T-cell (primary cell): ENCODE measurements at places on chromosomes 4 and X. TPM values are rescaled to one million over a fixed set of nuclear protein-coding genes. Genes with fewer than 3 reads are reported as not detected.

The SUPT20HL2 gene
- not detected for total RNA-seq

DNA sequence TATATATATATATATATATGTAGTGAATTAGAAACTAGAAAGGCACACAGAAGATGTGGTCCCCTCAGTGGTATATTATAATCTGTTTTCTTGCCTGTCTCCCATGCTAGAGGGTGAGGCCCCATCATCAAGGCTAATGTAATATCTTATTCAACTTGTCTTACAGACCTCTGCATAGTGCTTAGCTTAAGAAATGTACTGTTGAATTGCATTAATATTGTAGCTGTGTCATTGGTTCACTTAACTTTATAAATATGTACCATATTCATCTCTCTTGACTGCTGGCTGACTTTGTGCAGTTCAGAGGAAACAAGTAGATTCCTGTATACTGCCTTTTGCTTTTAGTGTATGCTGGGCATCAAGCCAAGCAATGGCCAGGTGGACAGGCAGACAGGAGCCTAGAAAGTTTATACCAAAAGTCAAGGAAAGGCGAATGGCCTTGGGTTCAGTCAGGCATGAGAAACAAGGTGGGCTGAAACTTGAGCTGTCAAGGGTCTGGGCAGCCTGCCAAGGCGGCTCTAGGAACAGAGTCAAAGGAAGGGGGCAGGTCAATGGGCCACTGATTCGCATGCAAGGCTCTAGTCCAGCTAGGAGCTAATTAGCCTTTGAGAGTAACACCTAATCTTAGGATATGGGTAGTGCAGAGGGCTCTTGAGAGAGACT lies 78.8 kb upstream of the LEF1 start:
- H3K27ac ChIP-seq = no peak overlapping the region
- H3K36me3 ChIP-seq = no peaks in the 10 kb centered on the region
- no peak overlapping the region for H3K4me3 ChIP-seq
- no peak for DNase-seq
- H3K4me1 ChIP-seq = peaks cover 2% of the 10 kb centered on the region

- H3K36me3 ChIP-seq = no peaks in the 10 kb centered on the region
- DNase-seq = no peak
- no peaks in the 10 kb centered on the region for H3K4me1 ChIP-seq
- no peaks in the 10 kb centered on the region for H3K27me3 ChIP-seq
- H3K4me3 ChIP-seq = no peak overlapping the region
Measured at GRCh38 chr4:33650036-33650435, 2594.3 kb downstream of the ARAP2 start.

DNA sequence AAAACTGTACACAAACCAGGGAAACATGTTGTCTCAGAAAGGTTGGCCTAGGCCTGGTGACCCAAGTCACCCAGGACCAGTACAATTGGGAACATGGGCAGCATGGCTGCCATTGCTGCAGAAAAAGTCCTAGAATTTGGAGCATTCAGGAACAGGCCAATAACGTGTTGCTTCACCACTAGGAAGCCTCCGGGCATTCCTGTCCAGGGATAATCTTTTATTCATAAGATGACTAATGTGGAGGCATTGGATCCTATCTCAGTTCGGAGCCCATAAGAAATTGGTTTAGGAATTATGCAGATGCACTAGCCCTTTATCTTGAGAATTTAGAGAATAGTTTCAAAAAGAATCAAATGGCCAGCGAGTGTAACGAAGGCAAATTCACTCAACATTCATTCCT lies 242.8 kb upstream of the NDST4 start:
- H3K27ac ChIP-seq = no peak overlapping the region
- H3K27me3 ChIP-seq = no peaks in the 10 kb centered on the region
- H3K4me3 ChIP-seq = no peak overlapping the region

DNA sequence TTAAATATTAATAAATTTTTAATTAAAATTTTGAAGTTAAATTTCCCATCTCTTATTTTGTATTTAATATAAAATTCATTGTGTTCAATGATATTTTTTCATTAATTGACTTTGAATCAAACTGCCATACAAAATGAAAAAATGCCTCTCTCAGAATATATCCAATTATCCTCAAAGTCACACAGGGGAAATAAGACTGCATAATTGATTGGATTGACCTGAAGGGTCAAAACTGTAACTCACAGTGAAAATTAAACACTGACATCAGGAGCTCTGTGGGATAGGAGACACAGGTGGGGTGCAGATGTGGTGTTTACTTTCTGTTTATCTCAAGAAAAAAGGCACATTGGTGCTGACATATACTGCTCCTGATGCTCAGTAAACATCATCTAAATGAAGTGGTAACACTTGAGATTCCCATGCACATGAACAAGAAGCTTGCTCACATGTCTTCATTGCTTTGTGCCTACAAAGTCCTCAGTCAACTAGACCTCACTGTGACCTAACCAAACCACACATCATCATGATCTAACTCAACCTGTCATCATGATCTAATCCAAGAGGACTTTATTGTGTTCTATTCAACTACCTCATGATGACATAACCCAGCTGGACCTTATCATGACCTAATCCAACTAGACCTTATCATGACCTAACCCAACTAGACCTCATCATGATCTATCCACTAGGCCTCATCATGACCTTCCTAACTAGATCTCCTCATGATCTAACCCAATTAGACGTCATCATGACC lies 83.7 kb downstream of the DHRSX start:
- no peaks in the 10 kb centered on the region for H3K4me1 ChIP-seq
- H3K4me3 ChIP-seq = no peak overlapping the region
- DNase-seq = no peak

GRCh38 chrX:115560978-115561604 lies at the start of gene PLS3:
Gene PLS3, plus strand, starts transcription at chrX:115561174. Its CDS starts 49,077 bp downstream, at chrX:115610251.
- peak; percentile 0 for DNase-seq
- no peaks in the 10 kb centered on the region for H3K36me3 ChIP-seq
- peaks cover 19% of the 10 kb centered on the region for H3K27me3 ChIP-seq
- no peak within 1 kb of the TSS for H3K27ac ChIP-seq

The NPNT gene
- 0.88 TPM for total RNA-seq

DNA sequence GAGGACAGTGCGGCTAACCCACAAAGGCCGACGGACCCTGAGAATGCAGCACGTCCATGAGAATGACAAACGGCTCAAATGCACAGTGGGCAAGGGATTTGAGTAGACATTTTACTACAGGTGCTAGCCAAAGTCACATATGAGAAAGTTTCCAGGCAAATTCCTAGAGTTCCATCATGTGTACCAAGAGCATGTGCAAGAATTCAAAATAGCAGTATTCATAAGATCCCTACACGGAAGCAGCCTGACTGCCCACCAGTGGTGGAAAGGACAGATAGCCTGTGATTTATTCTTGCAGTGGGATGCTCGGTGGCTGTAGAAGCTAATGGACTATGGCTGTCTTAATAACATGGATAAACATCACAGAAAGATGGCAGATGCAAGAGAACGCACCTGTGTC lies 68.0 kb downstream of the RGS12 start:
- no peak for DNase-seq
- H3K4me1 ChIP-seq = no peaks in the 10 kb centered on the region
- no peaks in the 10 kb centered on the region for H3K36me3 ChIP-seq

- H3K27me3 ChIP-seq = peaks cover 20% of the 10 kb centered on the region
- no peak overlapping the region for H3K27ac ChIP-seq
- H3K36me3 ChIP-seq = no peaks in the 10 kb centered on the region
- no peak for DNase-seq
- peaks cover 6% of the 10 kb centered on the region for H3K4me1 ChIP-seq
Measured at GRCh38 chr4:25308306-25308705, 4.3 kb upstream of the ZCCHC4 start.

The PCDH11X gene
- not detected for total RNA-seq

The HMGB3 gene
- 0.99 TPM for total RNA-seq

- H3K36me3 ChIP-seq = no peaks in the 10 kb centered on the region
- no peaks in the 10 kb centered on the region for H3K4me1 ChIP-seq
- no peak overlapping the region for H3K4me3 ChIP-seq
Measured at GRCh38 chrX:31112226-31112999, 40.6 kb upstream of the FTHL17 start.

- no peak overlapping the region for H3K27ac ChIP-seq
- H3K4me3 ChIP-seq = no peak overlapping the region
- DNase-seq = no peak
- no peaks in the 10 kb centered on the region for H3K4me1 ChIP-seq
Measured at GRCh38 chrX:140815868-140816267, 106.3 kb downstream of the LINC00632 start.
